ENCODE measurements at places on chromosomes 11 and 22.
A peak's percentile ranks its signal among the peaks of the same experiment; 100 is the strongest.

DNA sequence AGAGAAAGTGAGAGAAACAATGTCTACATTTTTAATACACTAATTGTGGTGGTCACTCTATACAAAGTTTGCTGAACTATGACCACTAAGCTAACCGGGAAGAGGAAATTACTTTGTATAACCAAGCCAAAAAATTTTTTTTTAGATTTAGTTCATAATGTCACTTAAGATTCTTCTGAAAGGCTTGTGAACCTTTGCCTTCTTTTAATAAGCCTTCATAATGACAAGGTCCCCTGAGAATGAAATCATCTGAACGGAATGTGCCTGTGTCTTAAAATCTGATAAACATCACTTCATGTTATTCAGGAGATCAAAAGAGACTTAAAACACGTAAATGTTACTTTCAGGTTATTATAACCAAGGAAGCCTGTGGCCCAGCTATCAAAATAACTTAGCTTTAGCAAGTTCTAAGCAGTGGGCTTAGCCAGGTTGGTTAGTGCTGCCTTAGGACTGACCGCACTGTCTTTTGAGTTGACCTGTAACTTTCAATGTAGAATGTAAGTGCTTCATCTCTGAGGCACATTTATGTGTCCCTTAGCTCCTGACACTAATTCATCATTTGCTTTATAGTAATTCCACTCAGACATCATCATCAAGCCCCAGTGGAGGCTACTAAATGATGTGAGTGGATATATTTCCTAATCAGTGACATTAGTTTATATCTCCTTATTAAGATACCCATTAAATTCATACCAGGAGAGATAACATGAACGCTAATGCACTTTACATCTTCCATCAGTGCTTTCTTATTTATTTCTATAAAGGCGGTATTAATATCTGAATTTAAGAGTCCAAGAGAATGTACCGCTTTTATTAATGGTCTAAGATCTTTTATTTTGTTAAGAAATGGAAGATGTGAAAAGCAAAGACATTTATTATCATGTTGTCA is 122.5 kb downstream of the WNT11 start:
- no peak for DNase-seq

GRCh38 chr22:48651981-48652538 is 1175.6 kb downstream of the BRD1 start:
- no peak for DNase-seq

DNA sequence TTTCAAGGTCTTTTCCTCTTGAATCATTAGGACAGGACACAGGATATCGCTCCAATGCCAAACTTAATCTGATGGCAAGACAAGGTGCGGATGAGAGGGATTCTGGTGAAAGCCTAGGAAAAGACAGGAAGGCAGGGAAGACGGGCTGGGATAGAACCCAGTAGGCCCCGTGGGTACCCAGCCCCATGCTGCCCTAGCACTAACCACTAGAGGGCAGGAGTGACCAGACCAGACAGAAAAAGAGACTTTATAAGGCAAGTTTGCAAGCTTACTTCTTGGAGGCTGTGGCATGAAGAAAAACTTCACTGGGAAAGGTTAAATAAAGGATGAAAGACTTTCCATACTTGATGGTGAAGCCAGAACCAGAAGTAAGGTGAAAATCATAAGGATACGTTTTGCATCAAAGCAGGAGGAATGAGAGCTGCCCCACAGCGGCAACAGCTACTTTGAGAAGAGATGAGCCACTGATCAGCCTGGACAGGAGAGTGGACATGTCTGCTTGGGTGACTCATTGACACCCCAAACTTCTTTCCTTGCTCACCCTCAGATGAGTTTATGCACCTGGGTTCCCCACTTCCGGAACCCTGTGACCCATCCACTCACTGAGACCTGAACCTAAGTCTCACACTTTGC is 39.8 kb downstream of the SYN3 start:
- DNase-seq = peak; percentile 39

- DNase-seq = no peak
Measured at GRCh38 chr11:64803846-64804345, 882 bp upstream of the MAP4K2 start.

DNA sequence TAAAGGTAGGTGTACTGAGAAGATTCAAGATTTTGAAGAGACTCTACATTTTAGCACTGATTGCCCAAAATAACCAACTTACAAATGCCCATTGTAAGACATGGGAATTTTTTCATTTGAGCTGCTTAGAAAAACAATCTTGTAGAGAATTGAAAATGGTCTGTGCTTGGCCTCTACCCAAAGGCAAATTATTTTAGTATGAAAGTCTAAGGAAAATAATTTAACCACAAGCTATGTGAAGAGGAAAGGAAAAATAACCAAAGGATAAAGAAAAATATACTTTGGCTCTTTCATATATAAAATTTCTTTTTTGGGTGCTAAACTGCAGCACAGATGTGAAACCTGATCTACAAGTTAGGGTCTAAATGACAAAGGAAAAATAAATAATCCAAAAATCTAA is 54.9 kb downstream of the ME3 start:
- DNase-seq = no peak

- DNase-seq = no peak
Measured at GRCh38 chr11:61869708-61870451, 21.5 kb downstream of the FADS3 start.

DNA sequence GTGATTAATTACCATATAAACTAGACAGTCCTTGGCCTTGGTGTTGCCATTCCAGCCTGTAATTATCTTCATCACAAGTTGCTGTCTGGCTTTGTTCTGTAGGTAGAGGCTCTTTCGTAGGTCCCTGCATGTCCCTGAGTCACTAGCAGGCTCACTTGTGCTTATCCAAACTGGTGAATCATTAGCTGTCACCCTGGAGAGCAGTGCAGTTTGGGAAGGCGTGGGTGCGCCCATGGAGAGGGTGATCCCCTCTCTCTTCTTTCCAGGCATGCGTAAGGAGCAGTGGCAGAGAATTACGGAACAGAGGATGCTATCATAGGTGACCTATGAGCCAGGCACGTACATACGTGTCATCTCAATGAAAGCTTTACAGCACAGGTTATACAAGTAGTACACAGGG is 11.0 kb upstream of the EHF start:
- DNase-seq = no peak

DNA sequence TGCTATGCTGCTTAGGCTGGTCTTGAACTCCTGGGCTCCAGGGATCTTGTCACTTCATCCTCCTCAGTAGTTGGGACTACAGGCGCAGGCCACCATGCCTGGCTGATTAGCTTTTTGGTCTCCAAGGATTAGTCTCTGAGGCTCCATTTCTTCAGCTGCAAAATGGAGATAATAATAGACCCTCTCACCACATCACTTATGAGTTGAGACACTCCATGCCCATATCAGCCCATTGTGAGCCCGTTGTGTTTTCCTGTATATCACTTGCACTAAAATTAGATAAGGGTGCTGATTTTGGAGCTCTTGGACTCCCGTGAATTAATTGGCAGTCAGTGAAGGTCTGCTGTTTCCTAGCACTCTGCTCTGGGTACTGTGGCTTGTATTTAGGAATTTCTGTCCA is 36.0 kb downstream of the DEPDC5 start:
- DNase-seq = no peak

DNA sequence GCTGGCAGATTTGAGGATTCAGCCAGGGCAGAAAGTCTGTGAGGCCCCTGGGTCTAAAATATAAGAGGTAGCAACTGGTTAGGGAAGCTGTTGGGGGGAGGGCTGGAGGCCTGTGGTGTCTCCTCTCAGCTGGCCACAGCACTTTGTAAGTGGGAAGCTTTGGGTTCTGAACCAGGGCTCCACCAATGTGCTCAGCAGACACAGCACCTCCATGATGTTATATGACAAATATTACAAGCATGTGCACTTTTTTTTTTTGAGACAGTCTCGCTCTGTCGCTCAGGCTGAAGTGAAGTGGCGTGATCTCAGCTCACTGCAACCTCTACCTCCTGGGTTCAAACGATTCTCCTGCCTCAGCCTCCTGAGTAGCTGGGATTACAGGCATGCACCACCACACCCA is 8.0 kb downstream of the ARHGAP1 start:
- no peak for DNase-seq

GRCh38 chr11:86395061-86395551 is 20.4 kb downstream of the CCDC81 start:
- DNase-seq = no peak

DNA sequence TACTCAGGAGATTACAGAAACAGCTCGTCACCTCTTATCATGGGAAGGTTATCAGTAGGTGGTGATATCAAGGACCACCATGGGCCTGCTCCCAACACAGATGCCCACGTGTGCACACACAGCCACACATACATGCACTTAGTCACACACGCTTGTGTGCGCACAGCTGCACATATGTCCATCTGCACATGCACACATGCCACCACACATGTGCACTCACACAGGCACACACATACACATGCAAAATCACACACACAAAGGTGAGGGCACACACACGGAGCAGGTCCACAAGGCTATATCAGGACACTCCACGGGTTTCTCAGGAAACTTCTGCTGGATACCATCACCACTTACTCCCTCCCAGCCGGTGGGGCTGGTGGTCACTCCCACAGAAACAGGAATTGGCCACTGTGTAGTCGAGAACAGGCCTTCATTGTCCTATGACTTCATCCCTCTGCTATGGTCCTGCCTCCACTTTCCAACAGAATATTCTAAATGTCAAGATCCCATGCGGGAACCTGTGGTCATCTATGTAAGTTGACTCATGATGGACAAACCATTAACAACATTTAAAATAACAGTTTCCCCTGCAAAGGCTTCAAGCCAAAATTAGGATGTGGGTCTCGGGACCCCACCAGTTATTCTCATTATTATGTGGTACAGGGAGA is 2.2 kb downstream of the C11orf24 start:
- DNase-seq = no peak

- no peak for DNase-seq
Measured at GRCh38 chr11:43806976-43807375, 73.7 kb upstream of the ALKBH3 start.

GRCh38 chr11:109644152-109644551 is 222.2 kb downstream of the C11orf87 start:
- DNase-seq = peak; percentile 85

DNA sequence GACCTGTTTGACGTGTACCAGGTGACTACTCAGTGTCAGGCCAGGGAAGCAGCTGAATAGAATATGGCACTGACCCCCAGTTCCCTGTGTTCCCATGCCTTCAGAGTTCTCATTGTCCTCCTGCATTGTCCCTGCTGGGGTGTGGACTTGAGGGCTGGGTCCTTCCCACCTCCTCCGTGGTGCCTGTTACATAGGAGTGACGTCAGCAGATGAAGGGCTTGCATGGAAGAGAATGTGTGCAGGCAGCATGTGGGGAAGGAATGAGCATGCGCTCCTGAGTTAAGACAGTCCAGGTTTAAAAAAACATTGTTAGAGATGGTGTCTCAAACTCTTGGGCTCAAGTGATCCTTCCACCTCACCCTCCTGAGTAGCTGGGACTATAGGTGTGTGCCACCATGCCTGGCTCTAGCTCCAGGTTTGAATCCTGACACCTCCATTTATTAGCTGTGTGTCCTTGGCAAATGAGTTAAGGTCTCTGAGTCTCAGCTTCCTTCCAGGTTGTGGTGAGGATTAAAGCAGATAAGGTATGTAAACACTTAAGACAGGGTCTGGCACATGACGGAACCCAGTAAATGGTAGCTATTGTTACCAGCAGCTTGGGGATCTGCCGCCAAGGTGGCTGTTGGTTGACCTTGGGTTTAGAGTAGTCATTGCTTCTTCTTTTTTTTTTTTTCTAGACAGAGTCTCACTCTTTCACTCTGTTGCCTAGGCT is 7.5 kb upstream of the SOX10 start:
- no peak for DNase-seq

GRCh38 chr11:11173316-11174025 is 179.6 kb downstream of the CSNK2A3 start:
- no peak for DNase-seq

DNA sequence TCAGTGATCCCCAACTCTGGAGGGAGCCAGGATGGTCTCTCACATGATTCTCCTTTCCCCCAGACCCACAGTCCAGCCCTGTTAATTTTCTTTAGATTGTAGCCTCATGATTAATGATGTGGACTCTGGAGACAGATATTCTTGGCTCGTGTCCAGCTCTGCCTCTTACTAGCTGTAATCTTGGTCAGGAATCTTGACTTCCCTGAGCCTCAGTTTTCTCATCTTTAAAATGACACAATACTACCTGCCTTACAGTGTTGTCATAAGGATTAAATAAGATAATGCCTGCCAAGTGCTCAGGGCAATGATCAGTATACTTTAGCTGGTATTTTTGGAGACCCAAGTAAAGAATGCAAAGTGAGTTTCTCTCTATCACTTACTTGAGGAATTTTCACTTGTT is 60.0 kb downstream of the SPECC1L start:
- no peak for DNase-seq

- no peak for DNase-seq
Measured at GRCh38 chr11:113193016-113193415, 121.4 kb upstream of the TTC12 start.

- no peak for DNase-seq
Measured at GRCh38 chr11:67665541-67666302, 8.7 kb downstream of the ALDH3B2 start.

- peak; percentile 32 for DNase-seq
Measured at GRCh38 chr11:8610532-8611116, 16.6 kb upstream of the STK33 start.

- no peak for DNase-seq
Measured at GRCh38 chr22:36902143-36902926, 11.1 kb upstream of the CSF2RB start.

- DNase-seq = no peak
Measured at GRCh38 chr11:67607507-67607906, 771 bp downstream of the NDUFV1 start.

- no peak for DNase-seq
Measured at GRCh38 chr22:23113847-23114720, 27.7 kb downstream of the RSPH14 start.

GRCh38 chr11:45341372-45341771 is 55.2 kb upstream of the SYT13 start:
- DNase-seq = no peak

- DNase-seq = peak; percentile 78
Measured at GRCh38 chr11:60762851-60763691, 6.4 kb downstream of the MS4A15 start.

DNA sequence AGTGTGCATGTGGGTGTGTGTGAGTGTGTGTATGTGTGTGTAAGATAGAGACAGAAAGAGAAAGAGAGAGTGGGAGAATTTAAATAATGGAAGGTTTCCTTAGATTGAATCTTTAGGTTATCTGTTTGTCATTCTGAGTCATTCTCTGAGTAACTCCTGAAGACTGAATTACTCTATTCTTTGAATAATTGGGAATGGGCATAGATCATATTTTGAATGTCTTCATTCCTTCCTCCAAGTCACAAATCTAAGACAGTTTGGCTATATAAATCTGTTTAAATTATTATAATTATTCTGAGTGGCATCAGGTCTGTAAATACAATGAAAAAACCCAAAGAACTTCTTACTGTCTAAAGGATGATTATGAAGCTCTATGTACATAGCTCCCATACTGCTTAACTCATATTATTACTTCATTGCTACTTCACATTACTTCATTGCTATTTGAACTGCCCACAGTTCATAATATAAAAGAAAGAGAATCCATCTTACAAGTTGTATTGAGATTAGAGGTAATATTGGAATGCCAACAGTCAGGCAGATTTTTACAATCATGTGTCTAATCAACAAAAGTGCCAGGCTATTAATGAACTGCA is 346.6 kb upstream of the CCDC179 start:
- DNase-seq = no peak
